GF-D8 (cell line): ENCODE measurements at places on chromosomes 12 and 14.
A peak's percentile ranks its signal among the peaks of the same experiment; 100 is the strongest.

GRCh38 chr14:74417611-74418010 is 8.4 kb downstream of the SYNDIG1L start:
- DNase-seq: no peak

DNA sequence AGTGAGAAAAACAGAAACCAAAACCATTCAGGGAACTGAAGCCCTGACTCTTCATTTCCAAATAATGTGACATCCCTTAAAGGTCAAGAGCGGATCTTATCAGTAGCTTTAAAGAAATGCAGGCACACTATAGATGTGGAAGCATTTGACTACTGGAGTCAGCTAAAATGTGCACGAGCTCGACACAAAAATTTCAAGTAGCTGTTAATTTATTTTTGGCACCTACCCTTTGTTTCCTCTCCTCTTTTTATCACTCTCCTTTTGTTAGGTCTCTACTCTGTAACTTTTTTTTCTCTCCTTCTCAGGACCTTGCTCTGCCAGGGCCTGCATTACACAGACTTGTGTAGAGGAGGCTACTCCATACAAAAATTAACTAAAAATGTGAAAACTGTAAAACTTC is 58.3 kb downstream of the FGD6 start:
- DNase-seq: no peak

GRCh38 chr12:9367201-9367600 is 159.0 kb upstream of the PZP start:
- no peak for DNase-seq

DNA sequence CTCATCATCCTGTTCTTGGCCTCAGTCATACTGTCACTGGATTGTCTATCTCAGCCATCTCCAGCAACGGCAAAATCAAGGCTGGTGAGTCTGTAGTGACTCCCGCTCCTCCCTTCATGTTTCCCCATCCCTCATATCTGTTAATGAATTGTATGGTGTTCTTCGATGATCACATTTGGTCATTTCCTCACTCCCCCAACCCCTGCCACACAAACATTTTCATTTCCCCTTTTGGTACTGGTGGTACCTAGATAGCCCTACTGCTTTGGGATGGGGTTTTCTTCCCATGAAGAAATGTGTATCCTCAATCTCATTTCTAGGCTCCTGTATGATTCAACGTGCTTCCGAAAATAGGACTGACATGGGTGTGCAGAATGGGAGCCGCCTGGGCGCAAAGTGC is 2.7 kb upstream of the KLHL33 start:
- no peak for DNase-seq

GRCh38 chr12:13026286-13026685 is 17.9 kb upstream of the FAM234B start:
- DNase-seq: no peak

DNA sequence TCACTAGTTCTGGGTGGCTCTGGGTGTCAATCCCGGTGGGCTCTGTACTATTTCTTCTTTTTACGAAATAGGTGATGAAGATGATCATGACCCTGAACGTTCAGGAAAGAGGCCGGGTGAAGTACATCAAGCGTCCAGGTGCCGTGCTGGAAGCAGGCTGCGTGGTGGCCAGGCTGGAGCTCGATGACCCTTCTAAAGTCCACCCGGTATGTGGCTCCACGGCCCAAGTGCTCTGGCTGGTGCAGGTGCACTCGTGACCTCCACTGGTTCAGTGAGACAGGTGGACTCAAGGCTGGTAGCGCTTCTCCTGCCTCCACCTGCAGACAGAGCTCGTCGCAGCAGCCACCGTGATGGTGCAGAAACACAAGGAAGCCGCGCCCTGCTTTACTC is 85.1 kb downstream of the ACACB start:
- DNase-seq: no peak

DNA sequence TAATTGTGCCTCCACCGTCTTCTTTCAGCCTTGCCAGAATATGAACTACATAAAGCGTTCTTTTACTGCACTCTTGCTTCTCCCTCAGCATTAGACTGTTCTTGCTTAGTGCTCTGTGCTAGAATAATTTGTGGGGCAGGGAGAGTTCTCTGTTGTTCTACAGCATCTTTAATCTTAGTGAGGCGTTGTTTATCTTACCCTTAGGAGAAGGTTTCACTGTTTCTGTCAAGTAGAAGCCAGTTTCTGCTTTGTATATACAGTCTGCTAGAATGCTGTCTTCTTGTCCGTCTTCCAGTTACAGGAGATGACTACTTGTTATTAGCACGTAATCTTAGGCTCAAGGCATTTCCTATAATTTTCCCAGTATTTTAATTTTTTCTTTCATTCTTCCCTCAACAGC is 458.0 kb downstream of the FLRT2 start:
- no peak for DNase-seq

GRCh38 chr12:63103494-63104131 is 47.4 kb downstream of the AVPR1A start:
- DNase-seq: no peak

DNA sequence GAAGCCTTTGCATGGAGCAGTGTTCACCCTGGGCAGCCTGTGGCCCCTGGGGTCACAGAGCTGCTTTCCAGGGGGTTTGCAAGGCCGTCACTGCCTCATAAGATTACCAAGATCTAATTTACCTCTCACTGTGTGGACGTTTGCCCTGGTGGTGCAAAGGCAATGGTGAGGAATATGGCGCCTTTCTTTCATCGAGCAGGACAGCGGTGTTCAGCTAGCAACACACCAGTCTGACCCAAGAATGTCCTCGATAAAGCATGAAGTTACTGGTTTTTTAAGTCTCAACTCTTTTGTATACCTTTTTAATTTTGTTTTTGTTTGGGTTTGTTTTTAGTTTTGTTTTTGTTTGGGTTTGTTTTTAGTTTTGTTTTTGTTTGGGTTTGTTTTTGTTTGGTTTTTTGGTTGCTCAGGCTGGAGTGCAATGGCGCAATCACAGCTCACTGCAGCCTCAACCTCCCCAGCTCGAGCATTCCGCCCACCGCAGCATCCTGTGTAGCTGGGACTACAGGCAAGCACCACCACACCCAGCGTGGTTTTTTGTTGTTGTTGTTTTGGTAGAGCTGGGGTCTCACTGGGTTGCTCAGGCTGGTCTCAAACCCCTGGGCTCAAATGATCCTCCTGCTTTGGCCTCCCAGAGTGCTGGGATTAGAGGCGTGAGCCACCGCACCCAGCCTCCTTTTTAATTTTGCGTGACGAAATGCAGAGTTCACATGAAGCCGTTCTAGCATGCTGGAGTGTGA is 57.9 kb downstream of the PPP2R5C start:
- no peak for DNase-seq

DNA sequence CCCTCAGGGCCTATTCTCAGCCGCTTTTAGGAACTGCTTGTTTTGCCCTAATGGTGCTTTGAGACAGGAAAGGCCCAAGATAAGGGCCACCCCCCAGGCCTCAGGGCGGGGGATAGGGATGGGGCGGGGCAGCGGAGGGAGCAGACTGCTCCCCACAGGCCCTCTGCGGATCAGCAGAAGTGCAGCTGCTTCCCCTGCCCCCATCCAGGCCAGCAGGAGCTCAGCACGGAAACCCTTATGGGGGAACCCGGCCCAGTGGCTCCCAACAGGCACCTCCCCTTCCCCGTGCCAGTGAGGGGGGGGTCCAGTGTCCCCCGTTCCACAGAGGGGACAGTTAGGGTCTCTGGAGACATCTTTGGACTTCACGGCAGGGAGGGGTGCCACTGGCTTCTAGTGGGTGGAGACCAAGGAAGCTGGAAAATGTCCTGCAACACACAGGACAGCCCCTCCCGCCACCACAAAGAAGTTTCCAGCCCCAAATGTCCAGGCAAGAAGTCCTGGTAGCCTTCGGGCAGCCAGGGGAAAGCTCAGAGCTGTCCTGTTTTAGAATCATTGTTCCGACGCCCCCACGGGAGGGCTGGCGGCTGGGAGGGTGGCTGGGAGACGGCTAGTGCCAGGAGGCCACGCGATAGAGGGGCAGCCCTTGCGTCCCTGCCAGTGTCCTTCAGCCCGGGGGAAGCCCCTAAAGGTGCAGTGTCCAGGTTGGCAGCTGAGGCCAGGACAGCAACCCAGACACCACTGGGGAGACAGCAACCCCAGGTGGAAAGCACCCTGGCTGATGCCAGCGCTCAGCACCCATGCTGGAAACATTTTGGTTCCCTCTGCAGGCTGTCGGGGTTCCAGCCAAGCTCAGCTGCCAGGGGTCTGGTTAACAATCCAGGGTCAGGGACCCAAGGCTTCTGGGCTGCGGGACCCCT is 10.4 kb upstream of the GPR132 start:
- peak; percentile 28 for DNase-seq

- DNase-seq: no peak
These were observed 8.7 kb upstream of the SELPLG start for GRCh38 chr12:108642269-108642870.

DNA sequence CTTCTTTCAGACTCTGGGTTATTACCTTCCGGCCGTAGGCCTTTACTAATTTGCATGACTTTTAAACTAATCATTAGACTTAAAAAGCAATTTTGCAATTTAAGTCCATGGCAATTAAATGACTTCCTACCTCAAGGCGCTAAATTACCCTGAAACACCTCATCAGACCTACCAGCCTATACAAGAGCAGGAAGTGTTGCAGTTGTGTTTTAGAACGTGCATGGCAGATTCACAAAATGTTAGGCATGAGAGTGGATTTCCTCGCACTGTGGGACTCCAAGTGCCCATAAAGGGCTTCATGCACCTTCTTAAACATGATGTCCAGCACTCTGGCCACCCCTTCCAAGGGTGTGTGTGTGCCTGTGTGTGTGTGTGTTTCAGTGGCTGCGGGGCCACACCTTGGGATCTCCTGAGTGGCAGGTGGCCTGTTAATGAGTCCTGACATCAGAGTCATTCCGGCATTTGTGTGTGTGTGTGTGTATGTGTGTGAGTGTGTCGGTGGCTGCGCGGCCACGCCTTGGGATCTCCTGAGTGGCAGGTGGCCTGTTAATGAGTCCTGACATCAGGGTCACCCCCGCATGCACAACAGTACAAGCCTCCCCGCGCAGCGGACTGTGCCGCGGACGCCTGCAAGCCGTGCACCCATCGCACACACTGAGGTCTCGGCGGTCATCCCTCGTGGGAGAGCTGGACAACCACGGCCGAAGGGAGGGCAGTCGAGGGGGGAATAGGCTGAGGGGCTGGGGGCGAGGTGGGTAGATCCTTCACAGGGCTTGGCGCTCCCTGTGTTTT is 900 bp downstream of the C2CD5 start:
- no peak for DNase-seq

- DNase-seq: no peak
These were observed 23.1 kb upstream of the DCP1B start for GRCh38 chr12:2027351-2027750.

DNA sequence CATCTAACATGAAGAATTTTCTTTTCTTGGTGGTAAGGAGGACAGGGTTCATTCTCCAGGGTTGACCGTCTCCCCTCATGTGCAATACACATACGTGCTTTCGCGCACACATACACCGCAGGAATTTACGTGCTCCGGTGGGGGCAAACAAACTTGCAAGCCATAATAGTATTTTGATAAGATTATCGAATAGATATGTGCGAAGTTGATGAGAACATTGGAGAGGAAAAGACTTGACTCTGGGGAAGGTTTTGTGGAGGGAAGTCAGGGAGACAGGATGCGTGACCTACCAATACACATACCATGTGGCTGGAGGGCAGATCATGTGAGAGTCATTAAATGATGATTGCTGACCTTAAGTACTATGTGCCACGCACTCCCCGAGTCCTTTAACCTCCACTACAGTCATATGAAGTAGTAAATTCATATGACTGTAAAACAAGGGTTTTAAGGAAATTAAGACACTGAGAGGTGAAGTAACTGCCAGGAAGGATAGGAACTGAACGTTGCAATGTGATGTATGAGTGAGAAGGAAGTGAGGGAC is 921 bp downstream of the RAD51B start:
- DNase-seq: peak; percentile 35

DNA sequence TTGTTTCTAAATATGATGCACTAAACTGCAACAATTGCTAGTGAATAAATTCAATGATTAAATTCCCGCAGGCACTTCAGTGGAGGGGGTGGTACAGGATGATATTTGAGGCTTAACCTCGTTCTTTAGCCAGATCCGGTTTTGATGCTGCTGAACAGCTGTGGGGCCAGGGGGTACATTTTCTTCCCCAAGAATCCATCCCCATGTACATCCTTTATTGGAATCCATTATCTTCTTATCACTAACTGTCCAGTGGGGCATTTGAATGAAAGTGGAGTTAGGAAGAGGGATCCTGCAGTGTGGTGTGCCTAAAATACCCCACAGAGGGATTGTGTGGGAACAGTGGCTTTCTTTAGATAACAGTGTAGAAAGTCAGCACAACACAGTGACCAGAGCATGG is 45.2 kb upstream of the OASL start:
- no peak for DNase-seq

GRCh38 chr14:52235866-52236510 is 31.5 kb upstream of the PTGDR start:
- DNase-seq: no peak

GRCh38 chr12:75944097-75944904 is 87.3 kb downstream of the PHLDA1 start:
- no peak for DNase-seq

GRCh38 chr12:31456562-31456961 is 130.6 kb upstream of the SINHCAF start:
- no peak for DNase-seq

DNA sequence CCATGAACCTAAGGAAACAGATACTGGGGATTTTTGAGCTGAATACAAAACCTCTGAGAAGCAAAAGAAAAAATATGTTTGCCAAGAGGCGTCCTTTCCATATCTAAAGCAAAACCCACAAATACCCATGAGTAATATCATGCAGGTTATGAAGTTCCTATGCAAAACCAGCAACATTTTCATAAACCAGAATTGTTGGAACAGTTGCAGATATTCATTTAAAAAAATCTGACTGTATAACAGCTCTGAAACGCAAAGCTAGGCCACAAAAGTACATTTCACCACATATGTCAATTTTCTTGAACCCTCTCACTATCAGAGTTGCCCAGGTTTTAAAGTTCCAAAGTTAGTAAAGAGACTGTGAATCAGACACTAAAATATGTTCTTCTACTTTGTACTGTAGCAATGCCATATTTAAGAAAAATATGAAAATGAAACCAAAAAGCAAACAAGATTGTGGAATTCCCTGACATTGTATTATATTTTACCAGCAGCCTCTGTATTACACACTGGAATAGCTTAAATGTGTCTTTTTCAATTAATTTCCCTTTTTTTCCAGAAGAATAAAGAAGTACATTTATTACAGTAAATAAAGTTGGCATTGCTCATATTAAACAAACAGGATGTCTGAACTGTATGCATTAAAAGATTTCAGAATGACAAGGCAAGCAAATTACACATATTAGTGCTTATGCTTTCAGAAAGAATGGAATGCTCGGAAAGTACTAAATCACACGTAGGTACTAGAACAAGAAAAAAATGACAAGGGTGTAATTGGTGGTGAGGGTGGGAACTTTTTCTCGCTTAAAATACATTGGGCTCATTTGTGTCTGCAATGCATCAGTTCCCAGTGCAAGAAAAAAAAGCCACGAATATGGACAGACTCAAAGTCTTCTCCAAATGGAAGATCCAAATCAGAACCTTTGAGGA is 33.6 kb upstream of the HIF1A start:
- DNase-seq: no peak

- DNase-seq: no peak
These were observed 126.9 kb upstream of the KRAS start for GRCh38 chr12:25377469-25378177.

GRCh38 chr12:67794161-67794560 is 145.6 kb downstream of the DYRK2 start:
- no peak for DNase-seq

- DNase-seq: no peak
These were observed 83.8 kb downstream of the NT5DC3 start for GRCh38 chr12:103757248-103757647.

- DNase-seq: no peak
These were observed 76.6 kb downstream of the PAX9 start for GRCh38 chr14:36738269-36738668.
